ENCODE measurements at places on chromosomes 7 and 10. TPM values are rescaled to one million over a fixed set of nuclear protein-coding genes. Genes with fewer than 3 reads are reported as not detected.

Gene TMEM140
- 8.3 TPM for total RNA-seq

Gene CACNB2
- total RNA-seq = not detected

Gene ATRNL1
- 0.47 TPM for total RNA-seq

Gene SPDYE2B
- total RNA-seq = not detected

Gene NT5C3A
- total RNA-seq = 17.4 TPM

Gene PKD2L1
- not detected for total RNA-seq

Measured in endothelial cell of coronary artery (primary cell).